ENCODE measurements at places on chromosomes 12 and 14.

DNA sequence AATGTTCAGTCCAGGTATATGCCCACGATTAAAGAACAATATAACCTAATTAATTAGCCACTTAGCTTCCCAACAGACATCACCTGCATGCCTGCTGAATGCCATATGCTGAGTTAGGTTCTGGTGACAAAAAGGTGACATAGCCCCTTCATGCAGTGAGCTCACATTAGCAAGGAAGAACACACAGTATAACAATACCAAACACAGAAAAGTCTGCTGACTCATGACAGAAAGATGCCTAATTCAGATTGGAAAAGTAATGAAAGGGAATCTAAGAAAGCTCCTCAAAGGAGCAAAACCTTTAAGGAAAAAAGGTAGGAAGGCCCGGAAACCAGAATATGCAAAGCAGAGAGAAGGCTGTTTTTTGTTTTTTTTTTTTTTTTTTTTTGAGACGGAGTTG, 59.0 kb downstream of the FERMT2 start:
- DNase-seq = no peak

- DNase-seq = no peak
Measured at GRCh38 chr12:125280482-125281377, 215.5 kb downstream of the AACS start.

- DNase-seq = no peak
Measured at GRCh38 chr12:113634982-113635381, 163.3 kb upstream of the LHX5 start.

GRCh38 chr14:50675597-50675996, 7.5 kb upstream of the SAV1 start:
- DNase-seq = no peak

DNA sequence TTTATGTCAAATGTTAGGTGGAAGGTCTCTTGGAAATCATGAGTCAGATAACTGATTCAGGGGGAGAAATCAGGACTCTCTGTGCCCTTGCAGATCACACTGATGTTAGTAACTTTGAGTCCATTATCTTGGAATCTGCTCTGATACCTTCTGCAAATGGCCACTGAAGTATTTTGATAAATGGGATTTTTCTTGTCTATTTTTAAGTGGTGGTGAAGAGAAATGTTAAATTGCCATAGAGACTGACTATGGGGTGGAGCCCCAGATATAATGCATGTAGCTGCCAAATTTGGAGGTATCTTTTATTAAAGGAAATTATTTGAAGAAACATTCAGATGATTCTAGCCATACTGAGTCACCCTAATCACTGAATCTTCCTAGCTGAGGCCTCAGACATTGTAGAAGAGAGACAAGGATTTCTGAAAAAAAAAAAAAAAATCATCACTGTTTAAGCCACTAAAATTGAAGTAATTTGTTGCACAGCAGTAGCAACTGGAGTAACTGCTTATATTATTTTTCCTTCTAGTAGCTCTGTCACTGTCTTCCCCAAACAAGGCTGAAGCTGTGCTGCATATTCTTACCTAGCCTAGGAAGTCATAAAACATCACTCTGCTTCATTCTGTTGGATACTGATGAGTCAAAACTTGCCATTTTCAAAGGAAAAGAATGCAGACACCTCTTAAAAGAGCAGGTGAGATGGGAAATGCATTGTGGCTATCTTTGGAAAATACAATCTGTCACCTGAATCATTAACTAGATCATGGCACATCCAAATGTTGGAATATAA, 36.0 kb upstream of the CLEC14A start:
- no peak for DNase-seq

GRCh38 chr14:56798447-56799342, 11.6 kb downstream of the OTX2 start:
- DNase-seq = no peak

- DNase-seq = no peak
Measured at GRCh38 chr14:25464772-25465171, 414.8 kb upstream of the STXBP6 start.

DNA sequence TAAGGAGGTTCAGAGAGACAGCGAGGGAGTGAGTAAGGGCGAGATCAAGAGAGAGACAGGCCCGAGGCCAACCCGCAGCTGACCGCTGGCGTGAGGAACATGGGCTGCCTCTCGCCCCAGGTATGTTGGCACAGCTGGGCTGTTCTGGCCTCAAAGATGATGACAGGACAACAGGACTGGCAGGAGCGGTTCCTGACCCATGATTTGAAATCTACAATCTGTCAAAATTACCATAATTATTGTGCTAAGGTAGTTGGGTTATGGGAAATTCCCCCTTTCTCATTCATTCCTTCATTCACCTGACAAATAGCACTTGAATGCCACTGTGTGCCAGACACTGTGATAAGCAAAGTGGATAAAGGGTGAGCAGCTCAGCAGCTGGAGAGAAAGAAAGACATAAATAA, 5.1 kb upstream of the ENDOU start:
- DNase-seq = no peak

GRCh38 chr12:49970658-49971057, 2.1 kb upstream of the AQP6 start:
- DNase-seq = no peak
